ENCODE measurements at places on chromosomes 1 and 21.

- DNase-seq = no peak
These were observed 17.8 kb downstream of the POFUT2 start for GRCh38 chr21:45269861-45270260.

GRCh38 chr1:167093846-167094516, at the start of gene STYXL2:
Gene STYXL2 (plus strand): TSS chr1:167094075. CDS start chr1:167094850, 775 bp downstream.
- DNase-seq = no peak

- no peak for DNase-seq
These were observed 17.2 kb downstream of the PODN start for GRCh38 chr1:53079251-53079650.

GRCh38 chr1:178076607-178077006, 17.3 kb upstream of the RASAL2 start:
- no peak for DNase-seq

GRCh38 chr21:26818906-26819305, 26.3 kb downstream of the ADAMTS1 start:
- no peak for DNase-seq

DNA sequence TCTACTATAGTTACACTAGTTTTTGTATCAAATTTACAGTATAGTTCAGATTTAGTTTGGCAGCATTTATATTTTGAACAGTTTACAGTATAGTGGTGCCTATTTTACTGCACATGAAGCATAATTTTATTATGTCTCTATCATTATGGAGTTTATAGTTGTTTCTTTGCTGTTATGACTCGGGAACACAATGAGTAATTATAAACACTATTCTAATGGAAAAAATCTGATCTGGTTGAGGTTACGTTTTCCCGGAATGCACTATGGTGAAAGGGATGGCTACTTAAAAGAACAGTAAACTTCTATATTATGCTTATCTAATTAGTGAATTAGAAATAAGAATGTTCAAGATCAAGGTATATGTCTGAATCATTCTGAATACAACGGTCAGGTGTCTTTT, 10.6 kb downstream of the LCA5L start:
- no peak for DNase-seq
